Right renal pelvis (tissue), 4 donors: ENCODE measurements at places on chromosomes 7 and 10. TPM values are rescaled to one million over a fixed set of nuclear protein-coding genes. Genes with fewer than 3 reads are reported as not detected.

DNA sequence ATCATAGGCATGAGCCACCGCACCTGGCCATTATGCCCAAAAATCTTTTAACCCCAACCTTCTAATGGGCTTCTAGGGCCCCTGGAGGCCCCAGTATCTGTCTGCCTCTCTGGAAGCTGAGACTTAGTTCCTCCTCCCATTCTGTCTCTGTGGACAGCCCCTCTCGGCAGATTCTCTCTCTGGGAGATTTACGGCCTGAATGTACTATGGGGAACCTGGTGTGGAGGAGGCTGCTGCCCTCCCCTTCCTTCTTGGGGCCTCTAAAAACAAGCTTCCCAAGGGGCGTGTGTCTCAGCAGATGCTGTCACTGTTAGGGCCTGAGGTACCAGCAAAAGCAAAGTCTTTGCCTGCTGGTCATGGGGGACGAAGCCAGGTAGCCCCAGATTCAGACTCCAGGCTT, 35.8 kb upstream of the PRKAR1B start:
- DNase-seq = no peak

The SPACDR gene
- 0.94 TPM for polyA plus RNA-seq

- DNase-seq = no peak
These were observed 512.9 kb downstream of the SUGCT start for GRCh38 chr7:40647719-40648118.

- DNase-seq = no peak
These were observed 51.7 kb downstream of the AKR1D1 start for GRCh38 chr7:138127996-138128395.

- DNase-seq = no peak
These were observed 18.0 kb downstream of the SEMA3C start for GRCh38 chr7:80900583-80901576.

DNA sequence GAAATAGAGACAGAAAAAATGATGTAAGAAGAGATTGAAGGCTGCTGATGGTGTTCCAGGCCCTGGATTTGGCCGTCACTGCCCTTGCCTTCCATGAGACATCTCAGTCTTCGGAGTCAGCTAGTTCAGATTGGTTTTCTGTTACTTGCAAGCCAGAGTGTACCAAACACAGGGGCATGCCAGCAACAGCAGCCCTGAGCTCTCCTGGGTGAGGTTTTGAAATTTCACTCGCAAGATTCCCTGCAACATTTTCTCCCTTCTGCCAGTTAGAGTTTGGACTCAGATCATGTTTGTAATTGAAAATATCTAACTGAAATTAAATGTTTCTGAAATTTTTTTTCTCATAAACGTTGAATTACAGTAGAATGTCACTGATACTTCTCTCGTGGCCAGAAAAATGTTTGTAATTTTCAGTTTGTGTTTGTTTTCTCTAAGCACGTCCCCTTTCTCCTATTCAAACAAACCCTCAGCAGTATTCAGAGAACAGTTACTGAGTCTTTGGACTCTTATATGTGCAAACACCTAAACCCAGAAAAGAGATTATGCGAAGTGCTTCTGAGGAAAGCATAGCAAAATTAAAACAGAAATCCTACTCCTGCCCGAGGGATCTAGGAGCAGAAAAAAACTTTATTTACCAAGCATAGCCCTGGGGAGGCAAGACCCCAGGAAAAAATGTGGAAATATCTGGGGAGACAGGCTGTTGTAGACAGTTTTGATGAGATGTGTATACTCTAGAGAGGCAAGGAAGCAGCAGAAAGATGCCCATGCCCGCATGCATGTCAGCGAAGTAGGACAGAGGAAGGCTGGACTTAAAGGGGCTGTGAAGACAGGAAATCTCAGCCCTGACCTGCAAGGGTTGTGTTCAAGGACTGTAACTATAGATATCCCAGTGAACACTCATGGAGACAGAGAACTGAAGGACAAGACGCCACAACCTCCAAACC, 43.0 kb upstream of the NAMPT start:
- DNase-seq = no peak

The MOGAT3 gene
- polyA plus RNA-seq = 1.1 TPM

The POLD2 gene
- 131 TPM for polyA plus RNA-seq
